ENCODE measurements at places on chromosomes 1 and 21.

DNA sequence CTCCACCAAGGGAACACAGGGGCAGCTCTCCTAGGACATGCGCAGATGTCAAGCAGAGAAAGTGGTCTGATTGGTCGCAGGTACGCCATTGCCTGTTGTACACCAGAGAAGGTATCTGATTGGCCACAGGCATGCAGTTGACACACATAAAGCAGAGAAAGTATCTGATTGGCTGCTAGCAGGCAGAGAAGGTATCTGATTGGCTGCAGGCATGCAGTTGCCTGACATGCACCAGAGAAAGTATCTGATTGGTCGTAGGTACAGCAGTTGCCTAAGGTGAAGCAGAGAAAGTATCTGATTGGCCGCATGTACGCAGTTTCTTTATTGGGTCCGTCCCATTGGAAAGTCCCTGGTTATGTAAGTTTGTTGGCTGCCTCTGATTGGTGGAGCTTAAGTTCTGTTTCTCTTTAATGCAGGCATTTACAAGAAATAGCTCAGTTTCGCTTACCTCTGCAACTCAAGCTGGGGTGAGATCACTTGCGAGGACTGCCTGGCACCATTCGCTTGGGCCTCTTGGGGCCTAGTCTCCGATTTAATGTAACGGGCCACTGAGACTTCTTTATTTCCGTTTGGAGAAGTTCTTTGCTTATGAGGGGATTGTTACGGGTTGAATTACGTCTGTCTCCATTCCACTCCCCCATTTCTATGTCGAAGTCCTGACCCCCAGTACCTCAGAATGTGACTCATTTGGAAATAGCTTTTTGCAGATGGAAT is 74.2 kb downstream of the SIK1 start:
- DNase-seq = no peak

GRCh38 chr1:183279835-183280234 is 93.8 kb downstream of the LAMC2 start:
- DNase-seq = no peak

- no peak for DNase-seq
Observed at GRCh38 chr1:205961405-205961804, 18.1 kb upstream of the SLC26A9 start.

- no peak for DNase-seq
Observed at GRCh38 chr1:216902669-216903381, 179.6 kb upstream of the ESRRG start.

GRCh38 chr1:177065430-177065829 is 99.1 kb downstream of the ASTN1 start:
- DNase-seq = no peak

- no peak for DNase-seq
Observed at GRCh38 chr1:32666901-32667566, 16.0 kb downstream of the RBBP4 start.

DNA sequence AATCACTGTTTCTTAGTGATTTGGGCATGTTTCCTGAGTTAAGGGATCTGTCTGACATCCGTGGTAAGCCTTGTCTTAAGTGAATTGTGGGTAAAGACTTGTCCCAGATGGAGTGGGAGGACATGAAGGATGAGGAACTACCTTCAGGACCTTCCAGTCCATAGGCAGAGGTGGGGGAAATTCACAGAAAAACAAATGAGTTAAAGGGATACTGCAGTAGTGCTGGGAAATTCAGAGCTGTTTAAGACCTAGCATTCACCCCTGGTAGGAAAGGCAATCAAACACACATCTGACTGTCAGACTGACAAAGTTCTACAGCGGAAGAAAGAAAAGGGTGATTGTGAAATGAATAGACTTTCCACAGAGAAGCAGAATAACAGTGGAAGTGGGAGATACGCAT is 3.0 kb downstream of the GNAT2 start:
- no peak for DNase-seq

- DNase-seq = no peak
Observed at GRCh38 chr1:21867451-21867996, 55.5 kb downstream of the LDLRAD2 start.

DNA sequence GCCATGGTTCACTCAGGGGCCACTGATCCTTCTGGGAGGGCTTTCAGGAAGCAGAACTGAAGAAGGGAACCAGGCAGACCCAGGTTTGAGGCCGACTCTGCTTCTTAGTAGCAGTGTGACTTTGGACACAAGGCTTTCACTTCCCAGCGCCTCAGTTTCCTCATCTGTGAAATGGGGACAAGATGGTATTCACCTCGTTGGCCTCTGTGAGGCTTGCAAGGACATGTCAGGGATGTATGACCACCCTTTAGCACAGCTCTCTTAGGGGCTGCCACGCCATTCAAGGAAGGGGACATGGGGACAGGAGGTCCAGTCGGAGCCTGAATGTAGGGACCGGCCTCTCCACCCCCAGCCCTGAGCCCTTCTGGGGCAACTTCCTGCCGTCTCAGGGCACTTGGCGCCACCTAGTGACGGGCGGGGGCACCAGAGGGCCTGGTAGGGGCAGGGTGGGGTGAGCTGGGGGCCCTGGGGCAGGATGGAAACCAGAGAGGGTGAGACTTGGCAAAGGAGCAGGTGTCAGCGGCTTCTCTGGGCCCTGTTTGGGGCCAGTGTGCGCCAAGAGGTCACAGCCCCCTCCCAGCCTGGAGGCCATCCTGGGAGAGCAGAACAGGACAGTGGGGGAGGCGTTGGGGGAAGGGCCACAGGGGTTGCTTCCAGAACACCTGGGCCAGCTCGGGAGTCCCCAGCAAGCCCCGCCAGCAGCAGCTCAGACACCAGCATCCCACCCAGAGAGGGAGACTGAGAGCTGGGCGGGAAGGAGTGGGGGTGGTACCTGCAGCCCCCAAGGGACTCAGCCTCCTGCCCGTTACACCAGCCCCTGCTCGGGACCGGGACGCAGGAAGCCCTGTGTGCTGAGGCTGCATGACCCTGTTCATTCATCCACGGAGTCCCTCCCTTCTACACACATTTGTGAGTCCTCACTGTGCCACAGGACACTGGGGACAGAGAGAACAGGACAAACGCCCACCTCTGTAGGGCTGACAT is 102.5 kb upstream of the TARDBP start:
- DNase-seq = peak; percentile 70

DNA sequence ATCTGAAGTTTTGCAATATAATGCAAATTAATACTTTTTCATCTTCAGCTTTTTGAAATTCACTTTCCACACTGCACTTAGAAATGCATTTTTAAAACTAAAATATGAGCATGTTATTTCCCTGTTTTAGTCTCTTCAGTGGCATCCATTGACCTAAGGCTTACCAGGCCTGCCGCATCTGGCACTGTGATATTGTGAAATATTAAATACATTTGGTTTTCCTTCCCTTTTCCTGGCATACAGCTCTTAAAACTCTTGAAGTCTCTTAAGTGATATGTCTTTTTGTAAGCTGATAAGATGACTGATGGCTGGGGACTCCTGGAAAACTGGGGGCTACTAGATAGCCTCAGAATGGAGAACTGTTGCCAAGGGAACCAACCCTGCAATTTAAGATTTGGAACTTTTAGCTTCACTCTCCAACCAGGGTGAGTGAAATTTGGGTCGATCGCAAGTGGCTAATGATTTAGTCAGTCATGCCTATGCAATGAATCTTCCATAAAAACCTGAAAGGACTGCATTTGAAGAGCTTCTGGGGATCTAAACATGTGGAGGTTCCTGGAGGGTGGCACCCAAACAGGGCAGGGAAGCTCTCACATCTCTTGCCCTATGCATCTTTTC is 75.5 kb upstream of the PDC start:
- DNase-seq = no peak

GRCh38 chr1:182658055-182658454 is 26.3 kb downstream of the RGS8 start:
- DNase-seq = no peak

- DNase-seq = no peak
Observed at GRCh38 chr1:160826546-160826945, 30.6 kb downstream of the LY9 start.

DNA sequence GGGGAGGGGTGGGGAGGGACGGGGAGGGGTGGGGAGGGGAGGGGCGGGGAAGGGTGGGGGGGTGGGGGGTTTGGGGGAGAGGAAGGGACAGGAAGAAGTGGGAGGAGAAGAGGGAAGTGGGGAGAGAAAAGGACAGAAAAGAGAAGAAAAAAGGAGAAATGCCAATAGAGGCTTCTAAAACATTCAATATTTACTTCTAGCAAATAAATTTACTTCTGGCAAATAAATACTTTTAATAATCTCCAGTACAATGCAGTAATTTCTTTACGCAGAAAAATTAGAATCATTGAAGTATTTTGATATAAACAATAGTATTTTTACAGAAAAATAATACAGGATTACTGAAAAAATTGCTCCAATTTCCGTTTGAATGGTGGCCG is 9.4 kb upstream of the GPR161 start:
- no peak for DNase-seq

DNA sequence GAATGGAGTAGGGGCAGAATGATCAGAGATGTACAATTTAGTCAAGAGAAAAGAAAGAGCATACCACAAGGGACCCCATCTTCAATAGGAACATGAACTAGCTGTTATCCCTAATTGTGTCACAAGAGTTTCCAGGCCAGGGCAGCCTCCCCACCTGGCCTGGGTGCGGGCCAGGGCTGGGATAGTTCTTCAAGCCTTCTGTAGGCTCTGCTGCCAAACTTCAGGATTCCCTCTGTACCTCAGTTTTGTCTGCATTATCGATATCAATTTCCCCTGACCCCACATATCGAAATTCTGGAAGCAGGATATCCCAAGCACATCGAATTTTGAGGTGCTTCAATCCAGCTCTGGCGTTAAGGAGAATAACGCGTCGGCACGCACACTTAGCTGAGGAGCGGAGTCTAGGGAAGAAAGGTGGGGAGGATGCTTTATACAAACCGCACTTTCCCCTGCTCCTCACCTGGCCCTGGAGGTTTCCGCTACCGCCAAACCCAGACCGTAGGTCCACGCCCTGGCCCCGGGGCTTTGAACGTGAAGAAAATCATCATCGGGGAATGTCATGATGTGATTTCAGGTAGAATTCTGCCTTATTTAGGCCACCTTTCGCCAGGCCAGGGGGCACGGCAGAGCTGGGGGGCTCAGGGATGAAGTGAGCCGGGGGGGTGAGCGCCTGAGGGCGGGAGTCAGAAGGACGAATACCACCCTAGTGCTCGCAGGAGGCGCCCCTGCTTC is 7.4 kb downstream of the HLX start:
- no peak for DNase-seq

GRCh38 chr1:202752774-202753173 is 42.5 kb upstream of the SYT2 start:
- DNase-seq = no peak

GRCh38 chr1:62263814-62264353 is 55.4 kb downstream of the KANK4 start:
- no peak for DNase-seq

DNA sequence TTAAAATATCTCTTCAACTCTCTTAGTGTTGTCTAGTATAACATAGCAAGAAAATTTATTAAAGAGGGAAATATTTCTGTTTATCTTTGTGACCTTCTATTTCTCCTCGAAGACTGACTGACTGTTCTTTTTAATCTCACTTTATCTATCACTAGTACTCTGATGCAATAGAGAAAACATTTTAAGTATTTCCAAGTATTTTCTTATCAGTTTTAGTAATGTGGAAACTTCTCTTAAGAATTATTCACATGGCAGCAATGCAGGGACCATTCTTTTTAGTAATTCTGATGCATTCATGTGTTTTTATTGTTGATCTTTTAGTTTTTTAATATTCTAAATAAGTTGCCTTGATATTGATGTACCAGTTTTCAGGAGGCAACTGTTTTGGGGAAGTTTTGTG is 115.7 kb downstream of the NEK7 start:
- no peak for DNase-seq

GRCh38 chr21:34935898-34936297 is 113.2 kb downstream of the RUNX1 start:
- DNase-seq = no peak

DNA sequence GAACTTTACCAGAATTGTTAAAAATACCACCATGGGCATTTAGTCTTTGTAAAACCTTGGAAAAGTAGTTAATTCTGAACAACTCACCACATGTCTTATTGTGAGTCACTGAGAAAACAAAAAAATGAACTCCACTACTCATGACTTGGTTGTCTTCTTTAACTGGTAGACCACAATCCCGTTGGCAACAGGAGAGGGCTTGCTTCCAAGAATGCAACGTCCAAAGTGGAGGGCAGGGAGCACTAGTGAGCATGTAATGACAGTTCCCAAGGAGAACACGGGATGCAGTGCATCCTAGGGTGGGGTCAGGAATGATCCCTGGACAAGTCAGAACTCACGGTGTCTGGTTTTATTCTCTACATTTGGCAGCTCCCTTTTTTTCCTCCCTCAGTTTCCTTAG is 15.2 kb upstream of the HMCN1 start:
- no peak for DNase-seq

DNA sequence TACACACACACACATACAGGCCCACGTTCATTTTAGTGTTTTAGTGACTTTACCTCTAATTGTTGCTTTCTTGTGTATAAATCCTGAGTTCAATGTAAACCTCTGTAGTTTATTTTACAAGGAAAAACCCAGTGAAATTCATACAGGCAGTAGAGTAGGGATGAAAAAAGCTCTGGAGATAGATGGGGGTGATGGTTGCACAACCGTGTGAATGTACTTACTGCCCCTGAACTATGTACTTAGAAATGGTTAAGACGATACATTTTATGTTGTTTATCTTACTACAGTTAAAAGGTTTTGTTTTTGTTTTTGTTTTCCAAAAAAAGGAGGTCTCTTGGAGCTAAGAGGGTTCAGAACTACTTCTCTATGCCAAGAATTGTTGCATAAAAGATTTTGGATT is 29.7 kb upstream of the PRDM15 start:
- no peak for DNase-seq

DNA sequence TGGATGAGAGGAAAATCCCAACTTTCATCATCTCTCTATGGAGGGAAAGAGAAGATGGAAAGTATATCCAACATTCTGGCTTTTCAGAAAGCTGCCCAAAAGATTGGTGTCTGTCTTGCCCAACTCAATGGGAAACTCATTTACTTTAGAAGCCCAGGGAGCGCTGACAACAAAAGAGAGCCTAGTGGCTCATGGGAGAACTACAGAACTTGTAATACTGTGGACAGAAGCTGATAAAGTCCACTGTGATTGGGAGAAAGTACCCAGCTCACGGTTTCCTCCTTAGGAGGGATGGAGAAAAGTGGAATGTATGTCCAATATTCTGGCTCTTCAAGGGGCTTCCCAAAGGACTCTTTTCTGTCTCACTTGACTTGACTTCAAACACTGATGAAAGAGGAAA is 66.0 kb downstream of the RGS21 start:
- no peak for DNase-seq

- DNase-seq = peak; percentile 52
Observed at GRCh38 chr1:72282271-72283021, at the start of gene NEGR1. Gene NEGR1 (minus strand): TSS chr1:72282539.

GRCh38 chr1:67264899-67265298 is 42.8 kb upstream of the IL12RB2 start:
- DNase-seq = no peak

GRCh38 chr1:101769520-101769919 is 227.2 kb downstream of the OLFM3 start:
- DNase-seq = no peak

DNA sequence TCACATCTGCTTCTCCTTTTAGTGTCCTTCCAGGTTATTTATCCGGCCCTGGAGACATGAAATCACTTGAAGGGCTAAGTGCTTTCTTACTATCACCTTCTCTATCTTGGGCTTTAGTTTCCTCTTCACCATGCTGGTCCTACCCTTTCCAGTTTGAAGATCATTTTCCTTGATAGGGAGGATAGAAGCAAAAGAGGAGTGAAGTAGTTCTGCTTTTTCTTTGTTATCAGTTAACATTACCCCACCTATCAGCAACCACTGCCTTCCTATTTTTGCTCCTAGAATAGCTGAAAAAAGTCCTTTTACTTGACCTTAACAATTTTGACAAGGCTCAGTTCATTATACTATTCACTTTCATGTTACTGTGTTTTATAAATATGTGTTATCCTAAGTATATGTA is 19.4 kb downstream of the RGL1 start:
- DNase-seq = no peak
